Uterus (tissue), 4 donors: ENCODE measurements at places on chromosomes 6 and 20. TPM values are rescaled to one million over a fixed set of nuclear protein-coding genes. Genes with fewer than 3 reads are reported as not detected.

The SLC17A4 gene
- under 0.01 TPM for total RNA-seq

The EPHA7 gene
- 0.77 TPM for total RNA-seq

The HMGCLL1 gene
- not detected for total RNA-seq

The C6orf132 gene
- total RNA-seq = not detected

The RAET1E gene
- total RNA-seq = not detected

The CENPB gene
- total RNA-seq = 18.2 TPM

The ABHD16B gene
- total RNA-seq = not detected

The NMBR gene
- total RNA-seq = 0.41 TPM

The PXDC1 gene
- total RNA-seq = 38.7 TPM

The GPSM3 gene
- not detected for total RNA-seq
